ENCODE measurements at places on chromosomes 13 and 19.

DNA sequence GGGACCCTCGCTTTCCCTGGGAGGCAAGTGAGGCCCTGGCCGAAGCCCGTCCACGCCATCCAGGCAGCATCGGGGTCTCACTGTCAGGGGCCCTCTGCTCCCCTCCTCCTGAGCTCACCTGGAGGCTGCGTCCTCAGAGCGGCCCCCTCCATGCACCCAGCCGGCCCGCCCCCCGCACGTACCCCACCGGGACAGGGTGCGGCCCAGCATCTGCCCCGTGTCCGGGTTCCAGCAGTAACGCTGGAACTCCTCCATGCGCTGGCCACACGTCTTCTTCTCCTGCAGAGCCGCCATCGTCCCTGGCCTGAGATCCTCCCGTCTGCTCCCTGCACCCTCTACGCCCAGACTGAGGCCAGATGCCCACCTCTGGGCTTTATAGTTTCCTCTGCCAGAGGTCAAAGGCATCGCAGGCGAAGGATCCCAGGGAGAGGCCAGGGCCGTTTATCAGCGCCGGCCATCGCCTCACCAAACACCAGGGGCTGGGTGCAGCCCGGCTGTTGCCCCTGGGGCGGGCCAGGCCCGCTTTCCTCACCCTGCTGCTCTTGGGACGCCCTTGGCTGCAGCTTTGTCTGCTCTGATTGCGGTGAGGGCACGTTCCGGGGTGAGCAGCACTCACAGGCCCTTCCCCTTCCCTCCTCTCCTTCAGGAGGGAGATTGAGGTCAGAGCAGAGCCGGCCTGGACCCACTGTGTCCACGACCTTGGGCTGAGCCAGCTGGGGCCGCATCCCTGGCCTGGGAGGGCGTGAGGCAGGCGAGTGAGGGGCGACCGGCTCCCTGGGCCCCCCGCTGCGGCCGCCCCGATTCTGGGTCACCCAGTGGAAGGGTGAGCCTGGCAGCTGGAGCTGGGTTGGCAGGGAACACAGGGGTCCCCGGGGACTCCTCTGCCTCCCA, at the start of gene ATP4B:
TSS of gene ATP4B (minus strand) at position 348 of the 891 bp plus-strand sequence. CDS start at position 294, 54 bp downstream.
- no peak for DNase-seq

DNA sequence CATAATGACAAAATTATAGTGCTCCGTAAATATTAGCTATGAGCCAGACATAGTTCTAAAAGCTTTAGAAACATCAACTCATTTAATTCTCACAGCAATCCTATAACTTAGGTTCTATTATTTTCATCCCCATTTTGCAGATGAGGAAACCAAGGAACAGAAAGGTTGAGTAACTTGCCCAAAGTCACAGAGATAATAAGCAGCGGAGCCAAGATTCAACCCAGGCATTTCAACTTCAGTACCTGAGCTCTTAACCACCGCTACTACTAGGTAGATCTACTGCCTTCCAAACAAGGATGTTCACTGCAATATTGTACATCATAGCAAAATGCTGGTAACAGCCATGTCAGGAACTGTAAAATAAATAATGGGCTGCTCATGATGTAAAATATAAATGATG, 39.9 kb downstream of the ELF1 start:
- no peak for DNase-seq

- DNase-seq = no peak
Measured at GRCh38 chr19:18789883-18790565, 1.1 kb downstream of the COMP start.

DNA sequence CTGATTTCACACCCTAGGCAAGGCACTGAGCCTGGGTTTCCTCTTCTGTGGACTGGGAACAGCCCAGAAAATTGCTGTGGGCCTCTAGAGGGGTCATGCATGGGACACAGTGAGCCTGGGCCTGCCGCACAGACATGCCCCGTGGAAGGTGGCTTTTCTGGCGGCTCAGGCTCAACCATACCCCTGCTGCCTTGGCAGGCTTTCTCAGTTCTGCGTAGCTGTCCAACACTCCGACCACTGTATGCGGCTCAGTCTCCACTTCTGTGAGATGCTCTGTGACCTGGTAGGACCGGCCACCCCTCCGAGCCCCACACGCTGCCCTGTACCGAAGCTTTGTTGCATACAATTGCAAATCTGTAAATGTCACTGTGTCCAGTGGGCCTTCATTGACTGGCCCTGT, 126.3 kb downstream of the UQCRFS1 start:
- DNase-seq = no peak

GRCh38 chr13:113207890-113208420, 514 bp downstream of the PCID2 start:
- DNase-seq = no peak

GRCh38 chr13:50158385-50159165, 143.3 kb downstream of the KCNRG start:
- no peak for DNase-seq

- no peak for DNase-seq
Measured at GRCh38 chr19:19672816-19673215, 4.2 kb downstream of the ZNF101 start.

DNA sequence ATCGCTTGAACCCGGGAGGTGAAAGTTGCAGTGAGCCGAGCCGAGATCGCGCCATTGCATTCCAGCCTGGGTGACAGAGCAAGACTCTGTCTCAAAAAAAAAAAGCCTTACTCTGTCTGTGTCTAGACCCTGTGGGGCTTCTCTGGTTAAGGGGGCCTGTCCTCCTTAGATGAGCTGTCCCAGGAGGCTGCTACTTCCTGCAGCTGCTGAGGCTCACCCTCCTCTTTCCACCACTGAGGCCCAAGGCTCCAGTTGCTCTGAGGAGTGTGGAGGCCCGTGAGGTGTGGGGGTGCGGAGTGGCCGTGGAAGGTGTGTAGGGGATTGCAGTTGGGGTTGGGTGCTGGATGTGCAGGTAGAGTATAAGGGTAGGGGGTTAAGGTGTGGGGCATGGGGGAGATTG, 22.1 kb upstream of the RASA3 start:
- DNase-seq = no peak

All from NCI-H446 (cell line).